ENCODE measurements at places on chromosomes 1 and 21.

GRCh38 chr21:46650476-46651098, 15.1 kb downstream of the PRMT2 start:
- DNase-seq: no peak

DNA sequence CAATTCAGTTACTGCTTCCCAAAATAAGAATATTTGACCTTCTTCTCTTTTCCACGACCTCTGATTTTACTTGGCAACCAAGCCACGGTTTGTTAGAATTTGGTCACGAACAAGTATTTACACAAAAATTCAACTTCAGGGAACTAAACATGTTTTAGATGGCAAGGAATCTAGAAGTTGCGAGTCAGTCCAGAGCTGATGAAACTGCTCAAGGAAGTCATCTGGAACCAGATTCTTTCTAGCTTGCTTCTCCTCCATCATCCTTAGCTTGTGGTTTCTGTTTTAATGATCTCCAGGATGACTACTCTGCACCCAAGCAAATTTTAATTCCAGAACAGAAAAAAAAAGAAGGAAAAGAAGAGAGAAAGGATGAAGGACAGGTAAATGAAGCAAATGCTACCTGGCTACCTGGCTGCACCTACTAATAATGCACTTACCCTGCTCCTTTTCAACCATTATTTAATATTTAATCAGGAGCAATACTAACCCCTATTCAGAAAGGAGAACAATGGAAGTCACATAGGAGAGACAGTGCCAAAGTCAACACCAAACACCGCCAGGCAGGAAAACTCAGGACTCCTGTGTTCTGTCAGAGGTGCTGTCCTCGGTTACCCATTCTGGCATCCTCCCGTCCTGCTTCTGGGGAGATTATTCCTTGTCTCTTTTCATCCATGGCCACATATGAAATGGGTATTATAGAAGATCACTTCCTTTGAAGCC, 54.2 kb upstream of the RGS7 start:
- DNase-seq: peak; percentile 51

- no peak for DNase-seq
Observed at GRCh38 chr1:11676386-11677103, 4.4 kb downstream of the MAD2L2 start.

DNA sequence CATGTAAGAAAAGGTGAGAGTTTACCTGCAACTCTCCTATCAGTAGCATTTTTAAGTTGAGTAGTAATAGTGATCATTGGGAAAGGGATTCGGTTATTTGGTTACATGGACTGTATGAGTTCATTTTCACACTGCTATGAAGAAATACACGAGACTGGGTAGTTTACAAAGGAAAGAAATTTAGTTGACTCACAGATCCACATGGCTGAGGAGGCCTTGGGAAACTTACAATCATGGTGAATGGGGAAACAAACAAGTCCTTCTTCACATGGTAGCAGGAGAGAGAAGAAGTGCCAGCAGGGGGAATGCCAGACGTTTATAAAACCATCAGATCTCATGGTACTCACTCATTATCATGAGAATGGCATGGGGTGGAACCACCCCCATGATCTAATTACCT, 59.3 kb upstream of the FBXO28 start:
- peak; percentile 23 for DNase-seq

DNA sequence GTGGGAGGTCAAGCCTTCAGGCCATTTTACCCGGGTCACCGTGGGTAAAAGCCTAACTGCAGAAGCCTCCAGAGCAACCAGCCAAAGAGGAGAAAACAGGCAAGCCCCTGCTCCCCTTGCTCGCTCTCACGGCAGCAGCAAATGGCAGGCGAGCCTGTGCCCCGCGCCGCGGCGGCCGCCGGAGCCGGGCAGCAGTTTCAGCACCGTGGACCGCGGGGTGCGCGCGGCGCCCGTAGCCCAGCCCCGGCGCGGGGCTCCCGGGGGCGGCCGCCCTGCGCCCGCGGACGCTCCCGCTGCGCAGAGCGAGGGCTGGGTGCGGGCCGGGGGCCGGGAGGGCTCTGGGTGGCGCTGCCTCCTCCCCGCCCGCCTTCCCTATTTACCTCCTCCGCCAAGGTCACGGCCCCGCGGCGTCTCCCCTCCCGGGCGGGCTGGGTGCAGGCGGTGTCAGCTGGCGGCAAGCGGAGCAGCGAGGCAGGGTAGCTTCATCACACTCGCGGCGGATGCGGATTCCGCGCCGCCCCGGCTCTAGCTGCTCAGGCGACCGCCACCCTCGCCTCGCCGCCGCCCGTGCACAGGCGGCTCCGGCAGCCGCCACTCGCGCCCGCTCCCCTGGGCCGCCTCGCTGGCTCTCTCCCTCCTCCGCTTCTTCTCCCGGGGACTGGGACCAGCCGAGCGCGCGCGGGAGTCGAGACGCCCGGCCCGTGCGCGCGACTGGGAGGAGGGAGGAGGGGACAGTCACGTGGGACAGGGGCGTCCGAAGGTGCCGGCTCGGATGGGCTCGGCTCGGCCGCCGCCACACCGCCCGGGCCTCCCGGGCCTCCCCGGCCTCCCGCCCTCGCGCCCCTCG, at the start of gene RGS7:
Gene RGS7, minus strand, starts transcription at position 687 of the 847 bp plus-strand sequence.
- peak; percentile 18 for DNase-seq

- DNase-seq: no peak
Observed at GRCh38 chr1:110982320-110982719, 18.6 kb upstream of the LRIF1 start.

DNA sequence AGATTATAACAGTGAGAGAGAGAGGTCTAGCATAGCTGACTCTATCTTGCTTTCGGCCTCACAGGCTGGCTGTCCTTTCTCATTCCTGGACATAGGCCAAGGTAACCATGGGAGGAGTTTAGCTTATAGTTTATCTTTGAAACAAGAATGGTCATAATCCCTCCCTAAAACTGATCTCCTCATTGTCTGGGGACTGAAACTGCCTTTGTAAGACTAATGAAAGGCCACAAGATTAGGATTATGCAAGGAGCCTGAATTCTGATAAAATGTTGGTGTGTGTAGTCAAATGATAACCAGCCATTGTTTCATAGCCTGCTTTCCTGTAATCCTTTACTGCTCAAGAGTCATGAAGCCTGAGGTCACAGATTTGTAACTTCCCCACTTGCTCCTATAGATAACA, 131.9 kb upstream of the LYPLAL1 start:
- DNase-seq: peak; percentile 18

- DNase-seq: no peak
Observed at GRCh38 chr21:41506611-41507520, 1.1 kb downstream of the TMPRSS2 start.

GRCh38 chr21:29390778-29391177, 92.1 kb downstream of the BACH1 start:
- no peak for DNase-seq

DNA sequence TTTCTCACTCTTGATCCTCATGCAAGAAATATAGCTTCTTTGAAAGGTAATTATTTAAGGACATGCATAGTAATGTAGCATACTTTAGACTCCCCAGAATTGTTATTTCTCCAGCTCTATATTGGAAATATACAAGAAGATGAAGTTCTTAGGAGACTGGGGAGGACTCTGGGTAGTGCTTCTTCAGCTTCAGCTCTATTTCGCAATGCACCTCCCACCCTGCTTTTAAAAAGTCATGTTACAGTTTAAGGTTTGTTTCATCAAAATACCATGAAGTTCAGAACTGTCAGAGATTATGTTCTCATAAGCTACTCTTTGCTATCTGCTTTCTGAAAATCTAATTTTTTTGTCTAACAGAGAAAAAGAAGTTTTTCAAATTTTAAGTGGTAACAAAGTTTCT, 586.2 kb upstream of the ADGRL4 start:
- DNase-seq: no peak

GRCh38 chr1:54794451-54795355, 6.4 kb downstream of the TTC22 start:
- DNase-seq: no peak

DNA sequence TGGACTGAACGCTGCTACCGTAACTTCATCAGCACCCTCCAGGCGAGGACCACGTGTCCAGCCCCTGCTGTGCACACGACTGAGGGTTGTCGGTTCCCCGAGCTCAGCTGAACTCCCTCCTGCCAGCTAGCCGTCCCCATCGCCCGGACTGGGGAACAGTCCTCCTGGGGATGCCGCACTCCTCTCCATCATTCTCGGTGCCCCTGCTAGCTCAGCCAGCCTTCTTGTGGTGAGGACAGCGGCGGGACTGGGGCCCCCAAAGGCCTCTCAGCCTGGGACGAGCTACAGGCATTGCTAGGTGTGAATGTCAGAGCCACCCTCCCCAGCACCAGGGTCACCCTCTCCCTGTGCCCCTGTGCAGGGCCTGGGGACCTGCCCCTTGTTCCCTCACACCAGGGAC, 8.8 kb upstream of the TTC34 start:
- no peak for DNase-seq
